ENCODE measurements at places on chromosomes 6 and 20. TPM values are rescaled to one million over a fixed set of nuclear protein-coding genes. Genes with fewer than 3 reads are reported as not detected.

The RBPJL gene
- not detected for total RNA-seq

The FBXL4 gene
- 20.9 TPM for total RNA-seq

The KLHDC3 gene
- 91.4 TPM for total RNA-seq

The COL9A1 gene
- not detected for total RNA-seq

The TBX18 gene
- total RNA-seq, result not detected

The UFL1 gene
- 39.0 TPM for total RNA-seq

The SMLR1 gene
- total RNA-seq, result not detected

The SLC17A3 gene
- total RNA-seq, result not detected

The GABRR1 gene
- not detected for total RNA-seq

The DOK5 gene
- not detected for total RNA-seq

The CAGE1 gene
- total RNA-seq, result 0.27 TPM

DNA sequence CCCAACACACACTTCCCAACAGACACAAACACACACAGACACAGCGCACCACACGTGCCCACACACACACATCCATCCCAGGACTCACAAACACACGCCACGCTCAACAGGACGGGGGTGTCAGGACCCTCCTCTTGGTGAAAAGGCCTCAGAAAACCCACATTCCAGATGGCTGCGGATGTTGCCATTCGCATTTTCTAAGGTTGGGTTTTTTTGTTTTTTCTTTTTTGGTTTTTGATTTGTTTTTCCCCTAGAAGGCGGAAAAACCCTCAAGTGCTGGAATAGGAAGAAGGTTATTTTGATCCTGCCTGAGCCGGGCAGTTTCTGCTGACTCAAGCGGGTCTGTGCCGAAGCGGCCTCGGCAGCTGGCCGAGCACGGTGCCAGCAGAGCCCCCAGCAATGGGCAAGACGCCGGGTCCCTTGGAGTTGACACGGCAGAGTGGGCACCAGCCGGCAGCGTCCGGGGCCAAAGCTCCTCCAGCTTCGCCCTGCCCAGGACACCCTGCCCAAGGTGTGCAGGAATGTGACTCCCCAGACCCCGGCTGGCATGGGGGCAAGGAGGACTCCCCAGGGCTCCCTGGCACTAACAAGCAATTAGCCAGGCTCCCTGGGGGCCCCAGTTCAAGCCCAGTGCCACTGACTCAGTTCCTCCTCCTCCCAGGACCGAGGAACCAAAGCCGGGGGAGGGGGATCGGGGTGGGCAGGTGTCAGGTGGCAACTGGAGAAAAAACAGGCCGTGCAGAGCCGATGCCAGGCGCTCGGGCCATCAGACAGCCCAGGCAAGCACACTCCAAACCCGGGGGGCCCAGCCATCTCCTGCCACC lies 40.9 kb upstream of the ZBP1 start:
- no peak for DNase-seq

GRCh38 chr6:93419304-93420162 lies at the start of gene EPHA7:
Gene EPHA7, minus strand, starts transcription at chr6:93419559. Its CDS starts 218 bp downstream, at chr6:93419341.
- DNase-seq, result no peak

- DNase-seq, result no peak
These were observed 104.0 kb downstream of the MKKS start for GRCh38 chr20:10330071-10330470.

GRCh38 chr20:37737826-37738420 lies 44.1 kb downstream of the CTNNBL1 start:
- peak; percentile 5 for DNase-seq

DNA sequence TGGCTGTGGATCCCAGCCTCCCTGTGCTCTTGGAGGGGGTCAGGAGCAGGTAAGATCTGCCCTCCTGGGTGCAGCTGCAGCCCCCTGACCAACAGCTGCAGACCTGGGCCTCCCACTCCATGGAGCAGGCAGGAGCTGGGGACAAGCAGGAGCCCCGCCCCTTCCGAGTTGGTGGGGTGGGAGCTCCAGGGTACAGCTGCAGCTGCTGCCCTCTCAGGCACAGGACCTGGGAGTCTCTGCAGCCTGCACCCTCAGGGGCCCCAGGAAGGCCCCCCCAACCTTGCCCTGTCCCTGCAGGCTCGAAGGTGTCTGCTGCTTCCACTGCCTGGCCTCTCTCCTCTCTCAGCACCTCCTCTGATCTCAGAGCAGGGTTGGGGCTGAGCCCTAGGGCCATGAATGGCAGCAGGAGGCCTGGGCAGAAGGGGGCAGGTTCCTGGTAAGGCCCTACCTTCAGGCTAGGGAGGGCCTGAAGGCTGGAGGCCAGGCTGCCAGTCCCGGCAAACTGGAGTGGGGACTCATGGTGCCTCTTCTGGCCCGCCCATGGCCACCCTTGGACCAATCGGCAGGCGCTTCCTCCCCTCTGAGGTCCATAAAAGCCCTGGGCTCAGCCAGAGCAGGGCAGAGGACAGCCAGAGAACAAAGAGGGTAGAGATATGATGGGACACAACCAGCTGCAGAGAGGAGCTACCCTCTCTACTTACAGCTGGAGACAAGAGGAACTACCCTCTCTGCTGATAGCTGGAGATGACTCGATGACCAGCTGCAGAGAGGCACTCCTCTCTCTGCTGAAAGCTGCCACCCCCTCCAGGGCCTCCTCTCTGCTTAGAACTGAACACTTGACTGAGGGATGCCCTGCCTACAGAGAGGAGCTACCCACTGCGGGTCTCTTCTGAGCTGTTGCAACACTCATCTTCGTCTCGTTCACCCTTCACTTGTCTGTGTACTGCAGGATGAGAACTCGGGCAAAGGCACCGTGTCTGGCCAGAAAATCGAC lies 7.8 kb upstream of the PACSIN1 start:
- DNase-seq, result no peak

GRCh38 chr6:116451916-116452315 lies 9.3 kb upstream of the CALHM6 start:
- DNase-seq, result no peak

GRCh38 chr6:127397729-127398630 lies 54.6 kb upstream of the ECHDC1 start:
- DNase-seq, result no peak

DNA sequence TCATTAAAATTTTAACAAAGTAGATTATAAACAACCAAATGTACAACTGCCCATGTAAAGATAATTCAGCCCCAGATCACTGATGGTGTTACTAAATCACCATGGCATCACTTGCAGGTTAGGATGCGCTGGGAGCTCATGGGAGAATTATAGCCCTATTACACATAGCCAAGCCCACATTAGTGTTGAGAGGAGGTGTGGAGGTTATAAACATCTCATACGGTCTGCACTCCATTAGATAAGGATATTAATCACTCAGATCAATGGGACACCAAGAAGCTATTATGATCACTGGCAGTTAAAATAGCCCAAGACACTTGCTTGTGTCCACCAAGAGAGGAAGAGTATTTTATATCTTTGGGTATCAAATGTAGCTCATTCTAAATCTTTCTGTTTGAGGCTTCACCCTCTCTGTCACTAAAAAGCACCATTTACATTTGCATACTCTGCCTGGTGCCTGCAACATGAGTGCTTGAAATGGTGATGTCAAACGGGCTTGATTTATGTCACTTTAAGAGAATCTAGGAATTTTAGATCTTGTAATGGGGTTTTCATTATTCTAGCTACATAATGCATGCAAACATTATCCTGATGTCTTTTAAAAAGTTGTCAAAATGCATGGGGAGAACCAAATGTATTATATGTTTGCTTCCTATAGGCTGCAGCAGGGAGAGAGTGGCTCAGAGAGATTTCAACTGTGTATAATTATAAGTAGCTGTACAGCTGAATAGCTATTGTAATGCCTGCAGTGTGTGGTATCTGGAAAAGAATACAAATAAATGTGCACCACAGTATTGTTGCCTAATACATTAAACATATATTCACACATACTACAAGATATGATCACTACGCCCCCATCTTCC lies 654.1 kb upstream of the MARCKS start:
- DNase-seq, result no peak

- no peak for DNase-seq
These were observed 80.0 kb downstream of the SLC2A10 start for GRCh38 chr20:46789339-46790028.

- DNase-seq, result no peak
These were observed 97.9 kb downstream of the TPBG start for GRCh38 chr6:82461536-82461935.

DNA sequence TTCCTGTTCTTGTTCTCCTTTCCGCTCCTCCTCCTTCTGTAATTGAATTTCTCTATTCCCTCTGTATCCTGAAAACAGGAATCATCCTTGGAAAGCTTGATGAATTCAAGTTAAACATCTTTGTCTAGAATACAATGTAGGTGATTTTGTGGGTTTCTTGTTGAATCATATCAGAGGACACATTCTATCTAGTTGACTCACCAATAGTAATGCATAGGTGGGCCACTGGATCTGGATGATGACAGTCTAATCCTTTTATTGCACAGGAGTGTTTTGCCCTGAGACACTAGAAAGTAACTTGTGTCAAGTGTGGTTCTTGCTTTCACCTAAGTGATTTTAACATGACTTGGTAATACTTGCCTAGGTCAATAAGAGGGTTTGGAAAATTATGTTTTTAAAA lies 164.3 kb downstream of the RFPL4B start:
- DNase-seq, result no peak

DNA sequence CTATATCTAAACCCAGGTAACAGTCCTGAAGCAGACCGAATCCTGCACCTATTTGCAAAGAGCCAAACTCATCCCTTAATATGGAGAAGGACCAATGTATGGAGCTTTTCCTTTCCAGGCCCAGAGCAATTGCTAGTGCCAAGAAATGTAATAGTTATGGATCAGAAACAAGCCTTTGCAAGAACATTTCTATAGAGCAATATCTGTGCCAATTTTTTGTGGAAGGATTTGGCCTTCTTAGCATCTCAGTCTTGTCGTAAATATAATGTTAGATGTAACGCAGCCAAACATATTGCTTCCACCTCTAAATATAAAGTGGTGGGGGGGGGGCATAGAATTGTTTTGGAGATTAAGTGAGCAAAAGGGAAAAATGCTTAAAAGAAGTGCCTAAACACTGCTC lies 2.7 kb downstream of the KIAA0408 start:
- no peak for DNase-seq

- no peak for DNase-seq
These were observed 18.5 kb upstream of the KCNK5 start for GRCh38 chr6:39247667-39248194.

DNA sequence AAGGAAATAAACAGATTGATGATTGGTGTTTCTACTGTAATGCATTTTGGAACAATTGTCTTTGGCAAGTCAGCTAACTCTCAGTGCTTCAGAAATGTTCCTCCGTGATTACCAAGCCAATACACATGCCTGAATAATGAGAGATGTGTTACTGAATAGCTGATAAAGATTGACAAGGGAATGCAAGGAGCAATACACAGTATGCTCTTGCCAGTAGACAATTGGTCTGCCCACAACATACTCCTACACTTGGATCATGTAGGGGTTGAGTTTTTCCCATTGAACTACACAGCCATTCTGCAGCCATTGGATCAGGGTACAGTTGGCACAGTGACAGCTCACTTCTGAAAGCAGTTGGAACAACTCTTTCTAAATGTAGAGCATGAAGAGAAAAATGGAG lies 5.6 kb upstream of the GJB7 start:
- no peak for DNase-seq

DNA sequence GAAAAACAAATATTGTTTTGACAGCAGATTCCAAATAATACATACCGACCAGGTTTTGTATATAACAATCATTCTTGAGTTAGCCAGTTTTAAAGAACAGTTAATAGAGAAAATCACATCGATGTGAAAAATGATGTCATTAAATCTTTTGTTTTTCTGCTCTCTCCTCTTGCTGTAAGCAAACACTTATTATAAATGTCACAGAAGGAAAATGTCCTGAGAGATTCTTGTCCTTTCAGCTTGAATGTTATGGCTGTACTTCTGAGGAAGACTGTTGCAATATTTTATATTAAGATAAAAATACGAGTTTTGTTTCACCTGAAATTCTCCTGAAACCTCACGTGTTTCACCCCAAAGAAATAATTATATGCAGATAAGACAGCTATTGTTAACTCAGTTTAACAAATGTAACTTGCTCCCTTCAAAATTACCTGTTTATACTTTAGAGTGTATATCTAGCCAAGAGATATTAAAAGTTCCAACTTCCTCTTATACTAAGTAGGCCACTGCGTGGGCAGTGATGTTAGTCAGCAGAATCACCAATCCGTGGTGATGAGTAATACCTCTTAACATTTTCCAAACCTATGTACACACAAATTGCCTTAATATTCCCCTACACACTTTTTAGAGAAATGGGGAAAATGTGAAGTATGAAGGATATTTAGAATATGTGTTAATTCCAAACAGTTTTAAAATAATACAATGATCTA lies 1111.4 kb upstream of the CITED2 start:
- DNase-seq, result no peak

DNA sequence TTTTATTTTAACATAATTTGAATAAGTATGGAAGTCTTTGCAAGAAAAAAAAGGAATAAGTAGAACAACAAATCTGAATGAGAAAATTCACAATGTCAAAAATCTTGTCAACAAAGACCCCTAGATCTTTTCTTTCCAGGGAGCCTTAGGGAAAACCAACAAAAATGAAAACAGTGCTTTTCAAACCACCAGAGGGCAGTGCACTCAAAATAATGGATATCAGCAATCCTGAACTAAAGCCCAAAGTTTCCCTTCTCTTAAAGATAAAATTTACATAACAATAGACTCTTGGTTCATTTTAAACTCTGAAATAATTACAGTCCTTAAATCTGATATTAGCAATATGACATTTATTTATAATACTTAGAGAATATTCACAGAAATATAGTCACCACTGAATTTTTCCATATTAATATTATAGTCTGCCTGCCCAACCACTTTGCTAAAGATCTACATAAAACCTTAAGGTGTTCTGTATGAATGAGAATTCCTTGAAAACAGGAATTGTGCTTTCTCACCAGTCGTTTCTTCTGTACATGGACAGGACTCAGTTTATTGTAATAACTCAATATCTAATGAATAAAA lies 105.3 kb upstream of the BMP5 start:
- DNase-seq, result peak; percentile 22

DNA sequence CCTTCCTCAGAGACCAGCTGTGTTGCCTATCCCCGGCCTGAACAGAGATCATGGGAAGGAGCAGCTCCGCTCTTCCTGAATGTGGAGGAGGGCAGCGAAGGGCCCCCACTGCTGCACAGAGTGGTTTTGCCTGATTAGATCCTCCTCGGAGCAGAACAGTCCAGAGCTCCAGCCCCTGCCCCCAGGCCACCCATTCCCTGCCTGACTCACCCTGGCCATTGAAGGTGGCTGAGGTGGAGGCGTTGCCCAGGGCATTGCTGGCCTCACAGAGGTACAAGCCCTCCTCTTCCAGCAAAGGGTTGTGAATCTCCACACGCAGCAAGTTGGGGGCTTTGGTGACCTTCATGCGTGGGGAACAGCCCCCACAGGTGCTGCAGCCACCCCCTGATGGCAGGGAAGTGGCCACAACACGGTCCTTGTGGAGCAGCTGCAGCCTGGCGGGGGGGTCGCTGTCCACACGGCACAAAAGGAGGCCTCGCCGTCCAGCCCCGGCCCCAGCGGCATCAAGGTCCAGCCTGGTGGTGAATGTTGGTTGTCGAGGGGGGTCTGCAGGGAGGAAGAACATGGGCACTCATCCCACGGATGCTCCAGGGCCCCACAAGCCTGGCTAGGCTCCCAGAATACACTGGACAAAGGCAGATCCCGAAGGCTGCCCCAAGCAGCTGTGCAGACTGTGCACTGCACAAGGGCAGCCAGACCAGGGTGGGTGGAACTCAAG lies 14.7 kb downstream of the SIGLEC1 start:
- no peak for DNase-seq
